ENCODE measurements at places on chromosomes 1 and 21.

DNA sequence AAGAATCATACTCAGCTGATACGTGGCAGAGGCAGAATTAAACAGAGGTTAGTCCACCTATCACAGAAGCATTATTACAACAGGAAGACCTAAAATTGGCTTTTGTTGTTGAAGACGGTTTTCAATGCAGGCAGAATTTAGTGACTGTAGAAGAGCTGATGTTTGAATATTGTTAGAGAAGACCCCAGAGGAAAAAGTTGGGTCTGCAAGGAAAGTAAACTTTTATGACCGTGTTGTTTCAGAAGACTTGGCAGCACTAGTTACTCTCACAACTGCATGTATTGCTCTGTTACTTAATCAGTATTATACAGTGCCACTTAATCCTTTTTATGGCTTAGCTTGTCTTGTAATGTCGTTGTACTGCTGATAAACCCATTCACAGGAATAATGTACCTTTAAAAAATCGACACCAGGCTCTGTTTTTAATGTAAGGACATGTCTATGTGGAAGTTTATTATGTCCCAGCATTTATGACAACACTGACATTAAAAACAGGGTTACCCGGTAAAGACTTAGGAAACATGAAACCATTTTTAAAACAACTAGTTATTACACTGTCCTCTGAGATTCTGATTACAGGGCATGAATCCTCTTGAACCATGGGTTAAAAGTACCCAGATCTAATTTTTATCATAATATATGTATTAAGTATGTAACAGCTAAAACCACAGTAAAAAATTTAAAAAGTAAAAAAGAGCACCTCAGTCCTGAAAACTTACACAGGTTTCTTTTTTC, 235.4 kb downstream of the TTLL7 start:
- no peak for DNase-seq

DNA sequence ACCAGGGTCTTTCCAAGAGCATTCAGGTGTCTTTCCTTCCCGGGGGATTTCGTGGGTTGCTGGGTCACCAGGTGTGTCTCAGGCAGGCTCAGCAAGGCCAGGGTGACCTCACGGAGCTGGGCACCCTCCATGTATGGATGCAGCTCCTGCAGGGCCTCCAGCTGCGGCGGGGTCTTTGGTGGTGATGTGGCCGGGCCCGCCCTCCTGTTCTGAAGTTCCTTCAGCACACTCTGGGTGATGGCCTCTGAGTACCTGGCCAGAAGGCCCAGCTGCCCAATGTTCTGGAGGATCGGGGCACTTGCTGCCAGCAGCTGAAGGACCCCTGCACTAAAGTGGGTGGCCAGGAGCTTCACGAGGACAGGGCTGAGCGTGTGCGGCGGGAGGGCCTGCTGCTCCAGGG, 45.5 kb downstream of the URB1 start:
- no peak for DNase-seq

- DNase-seq = no peak
Observed at GRCh38 chr21:45228656-45229240, 58.9 kb downstream of the POFUT2 start.

DNA sequence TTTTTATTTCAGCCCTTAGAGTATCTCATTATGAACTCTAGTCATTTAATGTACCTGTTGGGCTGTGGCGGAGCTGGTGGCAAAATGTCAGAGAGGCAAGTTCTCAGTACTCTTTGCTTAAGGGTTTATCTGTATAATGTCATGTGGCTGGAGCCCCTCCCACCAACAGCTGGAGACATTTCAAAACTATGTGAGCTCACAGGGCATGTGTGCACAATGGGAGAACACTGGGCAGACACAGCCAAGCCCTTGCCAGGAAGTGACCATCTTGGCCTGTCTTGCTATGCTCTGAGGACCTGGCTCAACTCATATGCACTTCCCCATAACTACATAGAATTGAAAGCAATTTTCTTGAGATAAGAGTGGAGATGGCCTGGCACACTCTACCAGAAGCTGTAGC, 296.4 kb downstream of the PTPRU start:
- no peak for DNase-seq

- no peak for DNase-seq
Observed at GRCh38 chr1:67004176-67004575, 49.8 kb downstream of the SLC35D1 start.

DNA sequence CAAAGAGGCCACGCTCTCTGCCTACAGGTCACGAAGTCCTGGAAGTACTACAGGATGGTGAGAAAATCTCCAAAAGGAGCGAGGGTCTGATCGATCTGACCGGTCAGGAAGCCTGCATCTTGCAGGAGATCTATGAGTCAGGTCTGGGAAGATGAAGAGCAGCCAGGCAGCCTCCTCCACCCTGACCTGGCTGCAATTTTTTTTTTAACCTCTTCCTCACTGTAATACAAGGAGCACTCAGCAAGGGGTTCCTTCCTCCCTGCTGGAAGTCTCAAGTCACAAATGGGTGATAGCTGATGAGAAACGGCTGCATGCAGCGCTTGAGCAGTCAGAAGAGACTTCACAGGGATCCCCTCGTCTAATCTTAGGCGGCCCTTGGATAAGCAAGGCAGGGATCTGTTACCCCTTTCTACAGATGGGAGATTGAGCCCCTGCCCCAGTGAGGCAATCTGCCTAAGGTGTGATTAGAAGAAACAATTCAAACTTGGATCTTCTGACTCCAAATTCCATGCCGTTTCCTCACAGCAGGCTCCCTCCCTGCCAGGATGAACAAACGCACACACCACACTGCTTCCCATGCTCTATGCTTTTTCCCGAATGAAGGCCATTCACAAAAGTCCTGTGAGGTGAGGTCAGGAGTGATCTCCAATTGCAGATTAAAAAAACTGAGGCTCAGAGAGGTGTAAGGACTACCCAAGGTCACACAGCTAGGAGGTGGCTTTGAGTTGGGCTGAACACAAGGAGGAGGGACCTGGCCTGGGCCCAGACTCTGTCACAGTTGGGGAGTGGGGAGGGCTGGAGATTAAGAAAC, 48.3 kb downstream of the ECE1 start:
- DNase-seq = no peak

- no peak for DNase-seq
Observed at GRCh38 chr1:109485001-109485400, 1.3 kb downstream of the ATXN7L2 start.

- DNase-seq = no peak
Observed at GRCh38 chr21:27086630-27087029, 119.7 kb upstream of the ADAMTS5 start.

DNA sequence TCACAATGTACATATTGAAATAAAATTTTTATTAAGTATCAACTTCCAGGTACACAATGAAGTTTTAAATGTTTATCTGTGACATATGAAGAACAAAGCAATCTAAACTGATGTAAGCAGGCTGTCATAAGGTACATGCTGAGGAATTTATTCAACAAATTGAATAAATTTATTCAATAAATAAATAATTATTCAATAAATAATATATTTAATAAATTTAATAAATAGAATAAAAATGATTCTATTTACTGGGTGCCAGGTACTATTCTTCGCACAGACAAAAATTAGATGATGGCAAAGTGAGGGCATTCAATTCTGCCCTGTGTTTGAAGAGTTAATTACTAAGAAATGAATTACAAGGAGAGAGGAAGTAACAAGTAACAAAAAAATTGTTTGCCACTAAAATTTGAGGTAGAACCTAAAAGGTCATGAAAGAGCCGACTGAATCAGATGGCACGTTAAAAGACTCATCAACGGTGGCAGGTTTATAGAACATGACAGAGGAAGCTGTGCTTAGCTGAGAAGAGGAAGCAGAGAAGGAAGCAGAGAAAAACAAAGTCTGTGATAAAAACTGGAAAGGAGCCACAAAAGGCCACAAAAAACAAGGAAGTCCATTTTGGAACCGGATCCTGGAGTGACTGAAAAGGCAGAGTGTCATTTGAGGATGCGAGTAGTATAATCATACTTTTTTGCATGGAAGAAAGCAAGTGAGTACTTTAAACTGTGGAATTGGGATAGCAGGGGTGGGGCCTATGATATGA, 2.2 kb upstream of the USP24 start:
- DNase-seq = peak; percentile 49

DNA sequence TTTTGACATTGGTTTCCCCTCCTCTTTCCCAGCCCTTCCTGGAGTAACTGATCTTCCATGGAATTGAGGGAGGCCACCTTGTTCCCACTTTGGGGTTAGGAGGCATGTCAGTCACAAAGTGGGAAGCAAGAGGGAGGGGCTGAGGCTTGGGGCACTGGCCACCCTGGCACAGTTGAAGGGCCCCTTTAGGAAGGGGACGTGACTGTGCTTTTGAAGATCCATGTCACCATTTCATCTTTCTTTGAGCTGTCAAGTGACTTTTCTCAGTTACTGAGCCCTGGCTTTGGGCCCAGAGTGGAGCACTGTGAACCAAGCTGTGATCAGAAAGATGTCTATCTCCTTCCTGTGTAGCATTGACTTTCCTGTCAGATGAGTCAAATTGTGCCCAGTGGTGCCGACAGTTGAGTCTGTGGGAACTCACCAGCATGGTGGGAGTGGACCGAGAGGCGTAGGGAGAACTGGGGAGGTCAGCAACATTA, 38.5 kb upstream of the TDRD10 start:
- DNase-seq = peak; percentile 42

GRCh38 chr1:63713041-63713440, 60.8 kb upstream of the ROR1 start:
- no peak for DNase-seq

DNA sequence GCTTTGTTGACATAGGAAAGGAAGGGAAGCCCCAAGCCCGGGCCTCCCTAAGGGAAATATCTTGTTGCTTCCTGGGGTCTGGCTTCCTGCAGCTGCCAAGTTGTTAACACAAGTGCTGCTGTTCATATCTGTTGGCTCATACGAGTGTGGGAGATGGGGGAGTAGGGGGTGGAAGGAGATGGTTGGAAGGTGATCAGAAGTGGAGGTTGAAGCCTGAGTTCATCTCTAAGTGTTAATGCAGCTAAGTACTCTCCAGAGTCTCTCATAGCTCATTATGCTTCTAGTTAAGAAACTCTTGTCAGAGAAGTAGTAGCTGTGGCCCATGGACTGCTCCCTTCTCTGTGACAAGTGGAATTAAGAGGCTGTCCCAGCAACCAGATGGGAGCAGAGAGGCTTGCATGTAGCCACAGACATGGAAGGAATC, 319.2 kb upstream of the SPAG17 start:
- no peak for DNase-seq

- no peak for DNase-seq
Observed at GRCh38 chr1:173666646-173667045, 3.0 kb downstream of the ANKRD45 start.
